Putamen (tissue), 1 donor: ENCODE measurements at places on chromosomes 6 and 20.

DNA sequence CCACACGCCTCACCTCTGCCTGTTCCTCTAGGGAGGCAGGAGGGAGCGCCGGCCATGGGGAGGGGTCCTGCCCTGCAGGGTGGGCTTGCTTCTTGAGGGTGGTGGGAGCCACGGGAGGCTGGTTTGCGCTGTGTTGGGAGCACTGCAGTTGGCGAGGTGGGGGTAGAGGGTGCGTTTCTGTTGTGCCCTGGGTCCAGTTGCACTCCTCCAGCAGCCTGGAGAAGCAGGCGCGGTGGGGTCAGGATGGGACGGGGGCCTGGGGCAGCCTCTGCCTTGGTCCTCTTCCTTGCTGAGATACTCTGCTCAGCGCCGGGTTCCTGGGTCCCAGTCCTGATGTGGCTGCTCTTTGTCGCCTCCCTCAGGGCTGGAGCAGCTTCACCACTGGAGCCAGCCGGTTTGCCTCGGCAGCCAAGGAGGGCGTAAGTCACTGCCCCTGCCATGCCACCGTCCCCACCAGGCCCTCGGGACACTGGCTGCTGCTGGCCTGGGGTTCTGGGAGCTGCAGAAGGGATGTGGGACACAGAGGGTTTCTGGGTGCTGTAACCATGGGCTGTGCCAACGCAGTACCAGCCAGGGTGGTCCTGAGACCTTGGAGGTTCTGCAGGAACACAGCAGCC, 8.4 kb downstream of the ARFGAP1 start:
- no peak for DNase-seq

DNA sequence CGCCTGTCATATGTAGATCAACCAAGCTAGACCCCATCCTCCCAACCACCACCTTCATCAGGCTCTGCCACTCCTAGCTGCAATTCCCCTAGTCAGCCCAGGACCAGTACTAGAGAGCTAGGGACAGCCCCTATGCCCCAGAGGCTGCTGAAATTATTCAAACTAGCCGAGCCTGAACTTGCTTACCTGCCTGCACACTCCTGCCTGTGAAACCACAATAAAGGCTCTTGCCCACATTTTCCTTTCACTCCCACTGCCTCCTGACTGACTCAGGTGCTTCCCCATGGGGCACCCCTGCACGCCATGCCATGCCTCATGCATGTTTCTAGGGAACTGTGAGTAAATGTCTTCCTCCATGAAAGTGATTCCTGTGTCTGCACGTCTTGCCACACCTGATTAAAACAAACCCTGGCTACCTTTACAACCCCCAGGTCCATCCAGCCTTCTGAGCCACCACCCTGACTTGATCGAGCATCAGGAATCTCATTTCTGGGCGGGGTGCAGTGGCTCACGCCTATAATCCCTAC, 66.5 kb upstream of the IER3 start:
- DNase-seq = no peak

DNA sequence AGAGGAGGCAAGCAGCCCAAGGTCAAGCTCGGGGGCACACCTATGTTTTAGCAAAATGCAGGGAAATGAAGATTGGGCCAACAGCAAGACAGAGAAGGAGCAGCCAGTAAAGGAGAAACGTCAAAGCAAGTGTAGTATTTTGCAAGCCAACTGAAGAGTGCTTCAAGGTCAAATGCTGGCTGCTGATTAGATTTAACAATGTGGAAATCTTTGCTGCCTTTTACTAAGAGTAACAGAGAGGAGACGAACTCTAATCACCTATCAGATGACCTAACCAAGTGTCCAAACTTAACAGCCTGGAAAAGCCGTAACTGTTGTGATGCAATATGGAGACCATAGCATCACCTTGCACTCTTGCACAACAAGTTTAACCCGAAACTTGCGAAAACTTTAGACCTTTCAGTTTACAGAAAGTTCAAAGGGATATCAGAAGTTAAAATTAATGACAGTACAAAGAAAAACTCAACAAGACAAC, 30.4 kb downstream of the AKIRIN2 start:
- no peak for DNase-seq

- no peak for DNase-seq
Measured at GRCh38 chr20:9300534-9300933, 213.9 kb upstream of the LAMP5 start.

GRCh38 chr6:110103260-110103659, 76.2 kb downstream of the WASF1 start:
- no peak for DNase-seq
